Epithelial cell of prostate (primary cell): ENCODE measurements at places on chromosomes 6 and 20.

- DNase-seq, result no peak
Observed at GRCh38 chr6:124520514-124520913, 441.7 kb upstream of the RNF217 start.

- DNase-seq, result no peak
Observed at GRCh38 chr6:16063580-16063979, 65.3 kb upstream of the MYLIP start.

- DNase-seq, result no peak
Observed at GRCh38 chr20:53480913-53481312, 112.7 kb downstream of the ZNF217 start.

DNA sequence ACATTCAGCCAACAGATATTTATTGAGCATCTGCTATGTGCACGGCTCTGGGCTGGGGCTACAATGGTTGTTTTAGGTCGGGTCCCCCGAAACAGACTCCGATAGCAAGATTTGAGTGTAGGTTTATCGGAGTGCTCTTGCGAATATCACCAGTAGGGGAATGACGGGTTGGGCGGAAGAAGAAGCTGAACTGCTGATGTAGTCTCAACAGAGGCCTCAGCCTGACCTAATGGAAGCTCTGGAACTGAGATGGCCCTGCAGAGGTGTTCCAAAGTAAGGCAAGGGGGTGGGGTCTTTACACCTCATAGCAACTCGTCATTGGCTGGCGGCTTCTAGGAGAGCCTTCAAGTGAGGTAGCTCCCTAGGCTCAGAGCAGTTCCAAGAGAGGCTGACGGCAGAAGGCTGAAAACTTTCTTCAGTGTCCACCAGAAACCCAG lies 1.1 kb downstream of the L3MBTL1 start:
- no peak for DNase-seq

- DNase-seq, result no peak
Observed at GRCh38 chr6:25883536-25883935, 9.5 kb upstream of the SLC17A3 start.
